IPS DF 19.7 (cell line): ENCODE measurements at places on chromosomes 2 and 18.

DNA sequence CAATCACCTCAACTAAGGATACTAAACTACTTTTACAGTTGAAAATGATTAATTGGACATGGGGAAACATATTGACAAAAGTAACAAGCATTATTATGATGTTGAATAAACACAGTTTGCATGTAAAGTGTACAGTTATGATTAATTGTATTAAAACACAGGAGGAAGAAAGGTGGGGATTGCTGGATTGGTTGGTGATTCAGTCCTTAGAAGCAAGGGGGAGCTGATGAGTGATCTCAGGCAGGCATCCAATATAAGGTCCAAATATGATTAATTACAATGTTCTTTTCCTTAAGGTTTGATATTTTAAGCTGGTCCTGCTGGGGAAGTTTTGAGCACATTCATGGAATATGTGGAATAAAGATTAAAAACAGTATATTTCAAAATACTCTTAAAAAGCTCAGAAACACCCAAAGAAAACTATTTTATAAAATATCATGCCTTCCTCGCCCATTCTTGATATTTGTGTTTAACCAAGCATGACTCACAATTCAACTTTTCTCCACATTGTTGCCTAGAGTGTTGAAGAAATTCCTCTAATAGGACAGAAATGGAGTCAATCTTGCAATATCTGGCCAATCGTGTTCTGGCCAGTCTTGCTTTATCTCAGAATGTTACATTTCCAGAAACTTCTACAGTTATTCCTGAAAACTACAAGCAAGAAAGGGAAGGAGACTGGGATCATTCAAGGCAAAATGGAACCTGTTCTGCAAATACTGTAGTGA lies 268.2 kb downstream of the RPIA start:
- DNase-seq = no peak

DNA sequence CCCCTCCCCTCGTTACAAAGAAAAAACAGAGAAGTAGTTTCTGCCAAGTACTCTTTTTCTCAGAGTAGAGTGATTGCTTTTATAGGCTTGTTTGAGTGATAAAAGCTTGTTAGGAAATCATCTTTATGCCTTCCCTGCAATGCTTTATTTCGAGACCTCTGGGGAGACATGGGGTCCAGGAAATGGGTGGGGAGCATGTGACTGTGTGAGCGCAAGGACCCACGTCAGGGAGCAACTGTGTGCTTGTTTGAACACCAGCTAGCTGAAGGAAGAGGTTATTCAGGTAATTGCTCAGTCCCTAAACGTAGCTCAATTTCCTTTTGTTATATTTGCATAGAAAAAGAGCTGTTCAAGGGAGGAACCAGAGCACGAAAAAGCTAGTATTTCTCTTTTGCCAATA lies 187.3 kb downstream of the FAM210A start:
- no peak for DNase-seq

DNA sequence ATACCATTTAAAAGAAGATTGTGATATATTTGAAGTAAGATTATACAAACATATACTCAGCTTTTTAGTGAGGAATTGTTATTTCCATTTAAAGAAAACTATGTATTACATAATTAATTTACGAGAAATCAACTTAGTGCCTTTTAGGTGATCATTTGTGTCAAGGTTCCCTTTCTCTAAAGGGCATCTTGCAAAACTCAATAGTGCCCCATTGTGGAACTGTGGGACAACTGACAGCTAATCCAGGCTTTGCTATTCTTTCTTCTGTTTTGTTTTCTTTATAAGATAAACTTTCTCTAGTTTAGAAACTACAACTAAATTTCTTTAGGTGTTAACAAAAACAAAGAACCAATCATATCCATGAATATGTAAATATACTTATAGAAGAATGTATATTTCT lies 24.3 kb upstream of the VIT start:
- DNase-seq = no peak

DNA sequence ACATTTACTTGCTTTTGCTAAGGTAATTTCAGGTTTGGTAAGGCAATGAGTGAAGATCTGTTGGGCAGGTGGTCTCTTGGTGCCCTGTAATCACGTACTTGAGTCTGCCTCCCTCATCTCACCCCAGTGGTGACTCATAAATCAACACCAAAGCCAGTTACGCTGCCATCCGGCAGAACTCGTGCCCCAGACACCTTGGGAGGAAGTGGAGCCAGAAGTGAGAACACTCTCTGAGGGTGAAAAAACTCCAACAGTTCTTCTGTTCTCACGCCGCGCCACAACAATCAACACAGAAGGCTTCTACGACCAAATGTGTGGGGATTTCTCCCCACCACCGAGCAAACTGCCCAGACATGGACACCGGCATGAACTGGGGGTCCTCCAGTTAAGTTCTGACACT lies 206.2 kb downstream of the ARL4C start:
- DNase-seq = no peak
